ENCODE measurements at places on chromosomes 16 and 17.

- DNase-seq = peak; percentile 49
These were observed 24.8 kb downstream of the ZFPM1 start for GRCh38 chr16:88477631-88478519.

DNA sequence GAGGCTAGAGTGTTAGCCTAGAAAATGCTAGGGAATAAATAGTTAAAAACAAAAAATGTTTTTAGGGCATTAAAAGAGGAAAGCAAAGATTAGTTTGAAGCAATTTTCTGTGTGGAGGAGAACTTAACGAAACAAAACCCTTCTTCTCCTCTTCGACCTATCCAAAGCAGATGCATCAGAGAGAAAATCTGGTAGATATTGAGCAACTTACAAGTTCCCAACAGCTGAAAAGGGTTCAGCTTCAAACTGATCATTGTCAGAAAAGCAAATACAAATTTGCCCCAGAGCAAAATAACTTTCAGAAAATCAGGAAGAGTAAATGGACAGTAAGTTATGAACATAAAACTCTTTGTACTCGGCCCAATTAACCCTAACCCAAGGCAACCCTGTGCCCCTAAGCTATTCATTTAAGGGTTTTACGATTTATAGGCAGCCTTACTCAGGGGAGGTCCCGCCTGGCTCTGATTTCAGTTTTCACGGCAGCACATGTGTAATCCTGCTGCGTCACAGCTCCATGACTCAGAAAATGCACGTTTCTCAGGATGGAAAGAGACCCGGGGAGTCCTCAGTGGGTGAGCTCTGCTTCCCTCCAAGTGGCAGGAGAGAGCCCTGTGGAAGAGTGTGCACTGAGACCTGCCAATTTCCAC is 405.7 kb upstream of the SALL1 start:
- peak; percentile 29 for DNase-seq

DNA sequence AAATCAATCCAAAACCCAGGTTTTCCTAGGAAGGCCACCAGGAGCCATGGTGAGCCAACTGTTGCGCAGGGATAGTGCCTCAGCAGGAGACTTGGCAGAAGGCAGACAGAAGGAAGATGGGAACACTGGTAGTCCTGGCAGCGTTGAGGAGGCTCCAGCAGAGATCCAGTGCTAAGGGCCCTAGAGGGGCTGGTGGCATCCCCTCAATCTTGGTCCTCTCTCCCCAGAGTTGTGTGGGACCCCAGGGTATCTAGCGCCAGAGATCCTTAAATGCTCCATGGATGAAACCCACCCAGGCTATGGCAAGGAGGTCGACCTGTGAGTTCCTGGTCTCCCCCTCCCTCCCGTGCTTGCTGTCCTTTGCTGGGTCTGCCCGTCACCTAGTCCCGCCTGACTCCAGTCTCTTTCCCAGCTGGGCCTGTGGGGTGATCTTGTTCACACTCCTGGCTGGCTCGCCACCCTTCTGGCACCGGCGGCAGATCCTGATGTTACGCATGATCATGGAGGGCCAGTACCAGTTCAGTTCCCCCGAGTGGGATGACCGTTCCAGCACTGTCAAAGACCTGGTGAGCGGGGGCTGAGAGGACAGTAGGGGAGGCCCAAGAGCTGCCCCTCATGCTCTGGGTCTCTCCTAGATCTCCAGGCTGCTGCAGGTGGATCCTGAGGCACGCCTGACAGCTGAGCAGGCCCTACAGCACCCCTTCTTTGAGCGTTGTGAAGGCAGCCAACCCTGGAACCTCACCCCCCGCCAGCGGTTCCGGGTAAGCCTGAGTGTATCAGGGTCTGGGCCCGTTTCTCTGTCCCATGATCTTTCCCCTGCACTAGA is 5.7 kb downstream of the CFAP119 start:
- DNase-seq = no peak

DNA sequence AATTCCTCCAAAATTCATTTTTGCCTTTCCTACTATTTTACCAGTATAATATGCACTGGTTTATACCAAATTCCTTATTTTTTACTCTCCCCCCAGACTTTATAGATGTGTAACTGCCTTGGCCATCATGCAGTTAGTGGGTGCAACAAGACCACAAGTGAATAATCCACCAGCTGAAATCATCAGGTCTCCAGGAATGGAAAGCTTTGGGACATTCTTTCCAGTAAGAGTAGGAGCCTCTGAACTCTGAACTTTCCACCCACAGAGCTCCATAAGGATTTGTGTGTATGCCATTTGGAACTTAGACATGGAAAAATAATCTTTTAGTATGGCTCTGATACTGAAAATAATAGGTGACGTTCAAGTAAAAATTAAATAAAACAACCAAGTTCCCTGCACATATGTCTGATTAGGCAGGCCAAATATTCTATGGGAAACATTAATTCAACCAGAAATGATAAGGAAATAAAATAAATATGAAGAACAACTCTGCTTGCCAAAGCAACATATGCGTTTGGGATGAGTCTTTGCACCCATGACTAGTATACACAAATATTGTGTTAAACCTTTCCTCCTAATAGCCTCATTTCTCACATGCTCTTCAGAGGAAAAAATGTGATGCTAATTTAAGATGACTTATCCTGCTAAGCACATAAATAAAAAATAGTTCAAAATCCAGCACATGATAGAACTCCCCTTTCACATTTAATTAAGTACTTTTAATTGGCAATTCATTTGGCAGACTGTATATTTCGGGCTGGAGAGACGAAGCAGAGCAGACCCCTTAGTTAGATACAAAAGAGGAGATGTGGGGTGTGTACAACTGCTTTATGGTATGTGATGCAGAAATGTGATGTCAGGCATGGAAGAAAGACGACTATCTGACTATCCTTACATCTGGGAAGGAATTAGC is 11.6 kb upstream of the LYRM9 start:
- DNase-seq = no peak

DNA sequence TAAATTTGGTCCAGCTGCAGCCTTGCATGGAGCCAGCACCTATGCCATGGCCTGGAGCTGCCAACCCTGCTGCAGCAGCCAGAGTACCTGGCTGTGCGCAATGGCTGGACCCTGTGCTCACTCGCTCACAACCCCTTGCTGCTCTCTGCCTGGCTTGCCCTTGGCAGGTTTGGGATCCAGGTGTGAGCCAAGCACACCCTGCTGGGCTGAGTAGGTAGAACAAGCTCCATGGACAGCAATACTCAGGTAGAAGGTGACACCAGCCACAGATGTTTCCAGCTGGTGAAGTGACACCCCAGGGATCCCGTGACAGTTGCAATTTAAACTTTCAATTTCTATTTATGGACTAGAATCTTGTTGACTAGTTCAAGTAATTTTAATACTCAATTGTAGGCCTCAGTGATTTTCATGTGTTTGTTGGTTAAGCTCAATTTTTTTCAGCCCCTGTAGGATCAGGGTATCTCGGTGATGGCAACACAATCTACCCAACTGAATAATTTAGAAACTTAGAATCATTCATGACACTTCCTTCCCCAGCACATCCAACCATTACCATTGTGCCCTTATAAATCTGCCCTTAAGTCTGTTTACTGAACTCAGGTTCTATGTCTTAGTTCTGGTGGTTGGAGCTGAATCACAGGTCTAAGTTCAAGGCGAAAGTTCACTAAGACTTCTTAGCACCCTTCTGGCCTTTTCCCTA is 480.0 kb downstream of the PMP22 start:
- no peak for DNase-seq

DNA sequence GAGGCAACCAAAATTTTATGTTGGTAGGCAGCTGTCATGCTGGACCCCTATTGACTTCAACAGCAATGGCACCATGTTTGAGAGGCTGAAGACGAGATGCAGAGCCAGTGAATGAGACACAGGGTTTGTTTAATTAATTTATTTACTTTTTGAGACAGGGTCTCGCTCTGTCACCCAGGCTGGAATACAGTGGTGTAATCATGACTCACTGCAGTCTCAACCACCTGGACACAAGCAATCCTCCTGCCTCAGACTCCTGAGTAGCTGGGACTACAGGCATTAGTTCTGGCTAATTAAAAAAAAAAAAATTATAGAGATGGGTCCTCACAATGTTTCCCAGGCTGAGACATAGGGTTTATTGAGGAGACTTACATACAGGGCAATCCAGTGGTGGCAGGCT is 36.2 kb upstream of the PPM1D start:
- no peak for DNase-seq

- peak; percentile 20 for DNase-seq
These were observed 39.4 kb downstream of the CAPNS2 start for GRCh38 chr16:55605754-55606336.

DNA sequence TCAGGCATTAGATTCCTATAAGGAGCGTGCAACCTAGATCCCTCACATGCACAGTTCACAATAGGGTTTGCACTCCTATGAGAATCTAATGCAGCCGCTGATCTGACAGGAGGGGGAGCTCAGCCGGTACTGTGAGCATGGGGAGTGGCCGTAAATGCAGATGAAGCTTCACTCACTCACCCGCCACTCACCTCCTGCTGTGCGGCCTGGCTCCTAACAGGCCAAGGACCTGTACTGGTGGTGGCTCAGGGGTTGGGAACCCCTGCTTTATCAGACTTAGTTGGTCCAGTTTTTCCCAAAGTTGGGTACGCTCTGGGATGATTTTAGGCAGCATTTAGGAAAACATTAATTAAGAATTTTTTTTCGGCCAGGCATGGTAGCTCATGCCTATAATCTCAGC is 103.8 kb downstream of the MARF1 start:
- no peak for DNase-seq

DNA sequence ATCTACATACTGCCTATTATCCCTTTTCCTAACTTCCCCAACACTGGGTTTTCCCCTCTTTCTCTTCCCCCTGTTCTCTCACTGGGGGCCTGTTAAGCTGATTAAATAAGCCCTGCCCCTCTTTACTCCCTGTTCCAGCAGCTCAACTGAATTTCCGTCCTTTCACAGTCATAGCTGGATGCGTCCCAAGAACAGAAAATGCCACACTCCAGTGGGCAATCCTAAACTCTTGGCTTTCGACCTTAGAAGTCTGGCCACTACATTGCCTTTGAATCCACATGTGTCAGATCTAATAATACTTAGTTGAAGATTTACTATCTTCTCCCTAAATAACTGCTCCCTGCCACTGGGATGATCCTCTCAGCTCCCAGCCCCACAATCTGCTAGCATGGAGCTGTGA is 34.5 kb downstream of the KCNJ16 start:
- no peak for DNase-seq

- no peak for DNase-seq
These were observed 4.9 kb upstream of the ANKRD40CL start for GRCh38 chr17:50771991-50772785.

Data from umbilical cord (tissue), 2 donors.